Daoy (cell line): ENCODE measurements at places on chromosomes 2 and 18. TPM values are rescaled to one million over a fixed set of nuclear protein-coding genes. Genes with fewer than 3 reads are reported as not detected.
A peak's percentile ranks its signal among the peaks of the same experiment; 100 is the strongest.

Gene SOWAHC
- 7.1 and 9.0 TPM in 2 replicates for total RNA-seq

Gene ADD2
- 15.6 and 23.3 TPM in 2 replicates for total RNA-seq

Gene GAREM2
- 0.06 and 0.65 TPM in 2 replicates for total RNA-seq

Gene FEV
- 0.34 TPM in 1 of 2 replicates, not detected in the other for total RNA-seq

Gene MPP4
- 7.8 and 9.3 TPM in 2 replicates for total RNA-seq

Gene SCG2
- total RNA-seq = 0.95 and 3.0 TPM in 2 replicates

DNA sequence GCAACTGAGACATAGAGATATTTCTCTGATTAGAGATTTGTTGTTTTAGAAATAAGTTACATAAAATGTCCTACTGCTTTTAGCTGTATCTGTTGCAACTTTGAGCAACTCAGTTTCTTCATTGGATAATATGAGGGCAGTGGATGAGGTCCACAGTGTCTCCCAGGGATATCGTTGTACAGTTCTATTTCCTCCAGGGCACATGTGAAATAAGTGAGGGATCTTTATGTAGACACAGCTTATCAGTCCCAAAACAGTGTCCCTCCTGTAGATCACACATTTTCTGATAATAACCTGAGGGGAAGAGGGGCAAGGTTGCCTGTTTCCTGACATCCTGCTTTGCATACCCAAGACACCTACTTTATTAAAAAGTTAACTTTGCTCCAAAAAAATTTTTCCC is 1231.2 kb upstream of the ZEB2 start:
- no peak for DNase-seq

DNA sequence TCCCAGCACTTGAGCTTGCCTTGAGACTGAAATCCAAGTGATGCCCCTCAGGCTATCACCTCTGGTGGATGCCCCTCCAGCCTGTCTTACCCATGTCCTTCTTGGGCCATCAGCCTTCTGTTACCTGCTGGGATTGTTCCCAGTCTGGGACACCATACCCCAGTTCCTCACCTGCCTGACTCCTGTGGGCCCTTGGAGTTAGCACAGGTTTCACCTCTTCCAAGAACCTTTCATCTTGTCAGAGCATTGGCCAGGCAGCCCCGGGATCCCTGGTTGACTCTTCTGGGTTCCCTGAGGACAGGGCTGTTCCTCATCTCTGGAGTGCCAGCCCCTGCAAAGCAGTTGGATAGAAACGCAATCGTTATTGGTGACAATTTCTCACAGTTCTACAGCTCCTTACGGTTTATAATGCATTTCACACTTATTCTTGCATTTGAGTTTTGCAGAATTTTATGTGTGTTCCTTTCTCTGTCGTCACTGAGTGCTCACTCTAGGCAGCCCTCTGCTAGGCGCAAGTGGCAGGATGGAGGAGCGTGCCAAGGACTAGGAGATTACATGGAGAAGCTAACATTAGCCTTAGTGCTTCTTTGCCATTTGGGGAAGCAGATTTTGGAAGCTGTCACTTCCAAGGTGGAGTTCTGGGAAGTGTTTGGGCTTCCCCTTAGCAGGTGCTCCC is 139.7 kb downstream of the DDX1 start:
- DNase-seq = no peak

DNA sequence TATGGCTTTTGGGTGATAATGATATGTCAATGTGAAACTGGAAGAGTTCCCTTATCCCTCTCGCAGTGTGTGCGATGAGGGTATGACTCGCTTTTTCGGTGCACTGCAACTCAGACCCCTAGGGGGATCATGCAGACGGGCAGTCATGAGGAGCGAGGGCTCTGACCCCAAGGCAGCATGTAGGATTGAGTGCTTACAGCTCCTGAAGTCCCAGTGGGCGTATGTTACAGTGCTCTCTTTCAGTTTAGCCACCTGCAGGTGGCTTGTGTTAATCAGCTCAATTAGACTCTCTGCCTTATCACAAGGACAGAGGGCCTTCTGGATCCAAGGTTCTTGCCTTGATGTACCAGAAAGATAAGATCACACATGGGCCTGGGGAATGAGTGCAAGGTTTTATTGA is 1269.9 kb upstream of the GYPC start:
- DNase-seq = no peak

DNA sequence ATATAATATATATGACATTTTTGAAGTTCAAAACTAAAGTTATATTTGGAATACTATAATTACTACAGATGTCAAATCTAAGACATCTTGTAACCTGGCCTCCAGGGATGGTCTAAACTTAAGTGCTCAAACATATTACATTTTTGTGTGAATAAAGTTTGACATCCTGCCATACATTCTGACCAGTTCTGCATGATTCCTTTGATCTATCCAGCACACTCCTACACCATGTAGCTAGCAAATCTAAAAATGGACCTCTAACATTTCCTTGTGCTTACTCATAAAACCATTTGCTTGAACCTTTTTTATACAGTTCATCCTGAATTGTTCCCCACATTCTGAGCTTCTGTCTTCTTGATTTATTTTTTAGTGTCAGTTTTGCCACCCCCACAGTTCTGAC is 294.3 kb upstream of the ZNF804A start:
- DNase-seq = no peak

- no peak for DNase-seq
Observed at GRCh38 chr18:28831908-28832307, 655.0 kb upstream of the CDH2 start.

GRCh38 chr2:165016772-165017411 is 61.6 kb upstream of the SLC38A11 start:
- DNase-seq = peak; percentile 58

- DNase-seq = no peak
Observed at GRCh38 chr18:42039396-42039795, 84.4 kb downstream of the PIK3C3 start.
